Activated CD8-positive, alpha-beta memory T cell treated with anti-CD3 and anti-CD28 coated beads for 1 hour (primary cell): ENCODE measurements at places on chromosomes 2 and 18.

GRCh38 chr18:52342456-52342855, 2.5 kb downstream of the DCC start:
- no peak for DNase-seq

DNA sequence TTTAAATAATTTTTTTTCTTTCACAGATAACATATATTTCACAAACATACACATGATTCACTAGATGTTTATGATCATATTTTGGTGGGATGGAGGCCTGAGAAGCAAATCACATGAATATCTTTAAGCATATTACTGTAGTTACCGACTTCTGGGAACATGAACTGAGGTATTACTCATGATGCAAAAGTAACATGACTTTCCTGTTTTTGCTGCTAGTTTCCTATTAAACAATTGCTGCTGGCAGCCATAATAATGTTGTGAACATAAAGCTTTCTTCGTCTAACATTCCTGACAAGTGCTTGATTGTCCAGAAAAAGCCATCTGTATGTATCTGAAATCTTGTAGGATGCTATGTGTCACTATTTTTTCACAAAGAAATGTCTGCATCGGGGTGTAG, 145.4 kb downstream of the MTX2 start:
- DNase-seq: no peak

DNA sequence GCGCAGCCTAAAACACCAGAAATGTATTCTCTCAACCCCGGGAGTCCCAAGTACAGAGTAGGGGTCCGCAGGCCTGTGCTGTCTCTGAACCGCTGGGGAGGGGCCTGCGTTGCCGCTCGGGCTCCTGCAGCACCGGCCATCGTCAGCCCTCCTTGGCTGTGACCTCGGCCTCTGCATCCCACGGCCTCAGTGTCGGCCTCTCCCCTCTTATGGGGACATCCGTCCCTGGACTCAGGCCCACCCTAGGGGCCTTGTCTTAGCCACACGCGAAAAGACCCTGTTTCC, 50.5 kb downstream of the KCNG2 start:
- DNase-seq: no peak

DNA sequence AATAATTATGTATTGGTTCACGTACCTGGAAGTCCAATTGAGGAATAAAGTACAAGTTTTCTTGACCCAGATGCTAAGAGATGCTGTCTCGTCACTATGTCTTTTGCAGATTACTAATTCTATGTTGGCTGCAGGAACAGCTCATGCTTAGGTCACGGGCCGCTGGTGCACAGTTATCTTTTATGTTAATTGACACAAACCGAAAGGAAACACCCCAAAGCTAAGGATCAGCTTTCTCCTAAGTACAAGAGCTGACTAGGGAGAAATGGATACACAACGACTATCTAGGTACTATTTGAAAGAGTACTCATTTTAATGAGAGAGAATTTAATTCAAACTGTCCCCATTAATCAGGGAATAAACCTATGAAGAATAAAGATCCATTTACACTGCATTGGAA, 217.7 kb upstream of the SLC35G4 start:
- no peak for DNase-seq

GRCh38 chr18:22169889-22170420, 566 bp downstream of the GATA6 start:
- DNase-seq: no peak

DNA sequence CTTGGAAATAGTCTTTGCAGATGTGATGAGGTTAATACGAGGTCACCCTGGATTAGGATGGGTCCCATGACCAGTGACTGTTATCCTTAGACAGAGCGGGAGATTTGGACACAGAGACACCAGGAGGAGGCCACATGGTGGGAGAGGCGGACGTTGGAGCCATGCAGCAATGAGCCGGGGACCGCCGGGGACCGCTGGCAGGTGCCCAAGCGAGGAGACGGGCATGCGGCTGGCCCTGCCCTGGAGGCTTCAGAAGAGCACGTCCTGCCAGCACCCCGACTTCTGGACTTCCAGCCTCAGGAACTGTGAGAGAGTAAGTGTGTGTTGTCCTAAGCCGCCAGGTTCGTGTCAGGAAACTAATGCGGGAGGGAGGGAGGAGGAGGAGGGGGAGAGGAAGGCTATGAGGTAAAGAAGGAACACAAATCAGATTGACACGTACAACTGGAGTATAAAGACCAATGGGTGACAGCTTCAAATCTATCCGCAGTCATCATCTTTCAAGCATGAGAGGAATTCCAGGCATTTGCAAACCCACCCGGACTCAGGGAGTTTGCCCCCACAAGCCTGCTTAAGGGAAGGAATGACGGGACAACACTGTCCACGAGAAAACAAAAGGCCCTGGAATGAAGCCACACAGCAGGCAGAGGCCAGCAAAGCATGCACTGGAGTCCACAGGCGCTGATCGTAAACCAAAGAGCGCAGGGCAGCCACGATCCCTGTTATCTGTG, 11.6 kb upstream of the BOK start:
- no peak for DNase-seq

GRCh38 chr2:16325976-16326510, 339.6 kb downstream of the CYRIA start:
- DNase-seq: no peak

DNA sequence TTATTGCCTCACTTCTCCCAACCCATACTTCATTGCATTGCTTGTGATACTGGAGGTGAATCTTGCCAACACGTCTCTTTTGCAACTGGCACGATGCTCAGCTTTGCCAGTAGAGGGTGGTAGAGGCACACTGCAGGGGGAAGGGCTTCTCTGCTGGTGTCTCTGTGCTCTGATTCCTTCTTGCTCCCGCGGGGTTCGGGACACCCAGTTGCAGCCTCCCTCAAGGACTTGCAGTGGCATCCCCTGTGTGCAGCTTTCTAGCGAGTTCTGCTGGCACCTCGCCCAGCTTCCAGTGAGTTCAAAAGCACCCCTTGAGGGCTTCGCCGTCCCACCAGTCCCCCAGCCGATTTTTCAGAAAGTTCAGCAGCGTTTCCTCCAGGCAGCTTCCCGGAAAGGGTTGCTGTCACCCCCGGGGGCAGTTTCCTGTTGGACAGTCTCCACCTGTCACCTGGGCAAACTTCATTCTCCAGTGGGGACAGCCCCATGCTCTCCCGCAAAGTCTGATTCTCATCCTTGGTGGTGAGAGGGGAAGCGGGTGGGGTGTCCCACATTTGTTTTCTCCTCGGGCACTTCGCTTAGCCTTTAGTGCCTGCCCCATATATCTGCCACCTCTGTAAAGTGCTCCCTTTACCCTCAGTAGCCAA, 35.4 kb upstream of the EN1 start:
- peak; percentile 15 for DNase-seq

- peak; percentile 86 for DNase-seq
These were observed 2.2 kb downstream of the SH2D6 start for GRCh38 chr2:85420536-85421259.

DNA sequence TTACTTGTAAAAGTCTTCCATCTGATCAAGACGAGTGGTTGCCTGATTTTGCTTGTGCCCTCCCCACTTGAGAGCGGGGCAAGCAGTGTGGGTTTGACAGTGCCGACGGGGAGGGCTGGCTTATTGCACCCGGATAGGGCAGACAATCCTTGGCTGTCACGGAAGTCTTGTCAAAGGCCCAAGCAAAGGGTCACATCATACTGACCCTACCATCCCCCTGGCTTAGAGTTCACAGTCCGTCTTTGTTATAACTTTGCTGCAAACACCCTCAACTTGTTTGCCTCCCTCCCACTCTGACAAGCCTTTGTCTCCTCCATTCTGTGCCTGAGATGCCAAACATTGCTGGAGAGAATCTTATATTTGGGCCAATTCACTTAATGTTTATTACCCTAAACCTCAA, 165.9 kb upstream of the MSH6 start:
- no peak for DNase-seq

DNA sequence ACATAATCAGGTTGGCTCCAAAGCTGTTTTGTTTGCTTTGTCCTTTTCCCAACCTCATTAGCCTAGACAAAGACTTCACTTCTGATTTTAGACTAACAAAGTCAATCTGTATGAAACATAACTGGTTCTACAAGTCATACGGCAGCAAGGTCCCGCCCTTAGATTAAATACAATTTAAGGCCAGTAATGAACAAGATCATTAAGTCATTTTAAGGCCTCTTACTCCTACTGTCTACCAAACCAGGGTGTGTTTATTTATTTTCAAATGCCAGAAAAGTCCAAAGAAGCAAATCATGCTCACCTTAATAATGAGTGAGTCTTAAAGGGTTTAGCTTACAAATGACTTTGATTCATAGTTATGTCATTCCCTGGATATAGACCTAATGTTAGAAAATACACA, 148.4 kb upstream of the ACVR2A start:
- DNase-seq: no peak

DNA sequence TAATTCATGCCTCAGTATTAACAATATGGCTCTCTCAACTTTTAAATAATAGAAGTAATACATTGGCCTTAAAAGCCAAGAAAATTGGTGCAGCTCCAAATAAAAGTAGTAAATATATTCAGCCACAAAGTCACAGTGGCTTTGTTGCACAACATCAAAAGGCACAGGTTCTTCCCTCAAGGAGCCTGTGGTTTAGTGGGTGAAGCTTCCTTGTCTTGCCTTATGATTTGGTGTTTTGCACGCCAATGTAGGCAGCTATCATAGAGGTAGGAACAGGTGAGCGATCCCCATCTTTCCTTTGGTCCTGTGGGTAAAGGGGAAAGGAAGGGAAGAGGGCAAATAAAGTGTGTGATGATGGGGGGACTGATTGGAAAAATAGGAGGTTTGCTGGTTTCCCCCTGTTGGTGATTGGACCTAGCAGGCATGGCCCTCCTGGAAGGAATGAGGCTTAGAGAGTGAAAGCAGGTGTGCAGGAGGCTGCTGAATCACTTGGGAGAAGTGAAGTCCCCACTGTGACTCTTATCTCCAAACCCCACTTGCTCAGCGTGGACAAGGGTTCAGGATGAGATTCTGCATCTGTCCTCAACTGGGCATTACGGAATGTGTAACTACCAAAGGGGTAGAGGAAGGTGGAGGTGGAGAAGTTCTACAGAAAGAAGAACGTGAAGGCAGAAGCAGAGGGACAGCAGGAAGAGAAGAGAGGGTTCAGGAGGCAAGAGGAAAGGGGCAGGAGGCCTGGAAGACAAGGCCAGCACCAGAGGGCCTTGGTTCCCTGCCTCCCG, 20.1 kb upstream of the TNP1 start:
- DNase-seq: no peak

DNA sequence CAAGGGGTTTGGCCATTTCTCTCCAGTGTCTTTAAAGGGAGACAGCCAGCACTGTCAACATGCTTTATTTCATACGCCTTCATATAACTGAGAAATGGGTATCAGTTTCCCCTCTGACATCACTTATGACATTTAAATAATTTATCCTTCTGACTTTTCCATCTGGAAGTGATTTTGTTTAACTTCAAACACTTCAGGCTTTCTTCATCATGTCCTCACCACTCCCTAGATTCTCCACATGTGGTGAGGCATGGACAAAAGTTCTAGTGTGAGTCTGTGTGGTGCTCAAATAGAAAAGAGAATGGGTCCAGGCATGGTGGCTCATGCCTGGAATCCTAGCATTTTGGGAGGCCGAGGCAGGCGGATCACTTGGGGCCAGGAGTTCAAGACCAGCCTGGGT, 158.6 kb downstream of the TXNL1 start:
- no peak for DNase-seq

- DNase-seq: no peak
These were observed 120.9 kb upstream of the TTC39C start for GRCh38 chr18:23893653-23894052.

DNA sequence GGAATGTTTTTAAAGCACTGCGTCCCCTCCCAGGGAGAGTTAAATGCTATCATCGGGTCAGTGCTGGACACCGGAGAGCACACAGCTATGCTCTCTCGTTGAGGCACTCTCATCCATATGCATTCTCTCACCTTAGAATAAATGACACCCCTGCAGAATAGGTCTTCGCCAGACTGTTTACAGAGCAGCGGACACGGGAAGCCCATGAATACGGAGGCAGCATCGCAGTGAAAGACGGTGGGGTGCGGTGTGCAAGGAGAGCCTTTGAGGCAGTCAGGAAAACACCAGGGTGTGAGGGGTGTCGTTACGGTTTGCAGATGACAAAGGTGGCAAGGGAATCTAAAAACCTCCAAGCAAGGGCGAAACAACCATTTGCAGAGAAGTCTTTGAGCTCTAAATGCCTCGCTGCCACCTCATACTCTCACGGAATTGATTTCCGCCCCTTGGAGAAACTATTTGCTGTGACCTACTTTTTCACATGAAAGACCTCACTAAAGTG, 169.2 kb upstream of the FHL2 start:
- no peak for DNase-seq

DNA sequence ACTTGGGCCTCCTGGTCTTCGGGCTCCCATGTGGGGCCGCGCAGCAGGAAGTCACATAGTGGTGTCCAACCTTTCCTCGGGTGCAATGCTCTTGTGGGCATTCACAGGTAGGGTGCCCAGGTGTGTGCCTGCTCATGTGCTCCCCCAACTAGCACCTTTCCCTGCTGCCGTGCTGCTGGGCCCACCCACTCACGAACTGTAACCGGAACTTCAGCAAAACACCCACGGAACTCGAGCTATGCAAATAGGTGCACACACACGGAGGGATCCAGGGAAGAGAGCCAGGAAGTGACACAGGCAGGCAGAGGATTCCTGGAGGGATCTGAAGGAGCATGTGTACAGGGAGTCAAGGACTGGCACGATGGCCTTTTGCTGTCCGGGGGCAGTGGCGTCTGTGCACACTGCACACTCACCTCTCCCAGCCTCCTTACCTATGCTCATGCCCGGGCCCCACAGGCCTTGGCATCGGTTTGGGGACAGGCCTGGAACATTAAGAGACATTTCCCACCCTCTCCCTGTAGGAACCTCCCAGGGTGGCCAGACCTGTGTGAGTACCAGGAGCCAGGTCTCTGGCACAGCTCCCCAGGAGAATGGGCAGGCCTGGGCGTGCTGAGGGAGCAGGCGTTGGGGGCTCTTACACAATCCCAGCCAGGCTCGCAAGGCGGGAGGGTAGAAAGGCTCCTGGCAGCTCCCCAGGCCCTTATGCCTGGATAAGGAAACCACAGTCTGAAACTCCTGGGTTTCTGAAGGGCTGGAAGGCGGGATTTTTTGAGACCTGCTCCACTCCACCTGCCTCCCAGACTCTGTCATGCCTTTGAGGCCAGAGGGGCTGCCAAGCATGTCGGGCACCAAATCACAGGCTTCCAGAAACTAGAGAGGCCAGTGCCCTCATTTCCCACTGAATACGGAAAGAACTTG, 6.6 kb upstream of the PTMA start:
- no peak for DNase-seq

GRCh38 chr18:54720620-54721019, 107.7 kb upstream of the RAB27B start:
- DNase-seq: no peak

GRCh38 chr2:181364492-181365170, 92.6 kb upstream of the ITGA4 start:
- no peak for DNase-seq
